ENCODE measurements at places on chromosomes 6 and 20.

DNA sequence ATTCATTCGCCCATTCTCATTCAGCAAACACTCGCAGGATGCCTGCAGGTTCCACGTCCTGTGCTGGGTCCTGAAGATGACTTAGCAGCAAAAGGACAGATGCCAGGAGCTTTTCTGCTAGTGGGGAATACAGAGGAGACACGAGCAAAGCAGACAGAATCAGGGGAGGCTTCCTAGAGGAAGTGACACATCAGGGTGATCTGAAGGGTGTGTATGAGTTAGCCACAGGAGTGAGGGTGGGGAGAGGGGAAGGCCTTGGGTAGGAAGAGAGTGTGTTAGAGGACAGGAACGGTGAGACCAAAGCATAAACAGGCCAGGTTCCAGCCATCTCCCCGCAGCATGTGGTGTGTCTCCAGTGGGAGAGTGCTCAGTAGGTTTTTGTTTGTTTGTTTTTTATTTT is 73.4 kb upstream of the GTSF1L start:
- DNase-seq, result no peak

GRCh38 chr6:51300510-51300909 is 481.8 kb downstream of the TFAP2B start:
- DNase-seq, result no peak

DNA sequence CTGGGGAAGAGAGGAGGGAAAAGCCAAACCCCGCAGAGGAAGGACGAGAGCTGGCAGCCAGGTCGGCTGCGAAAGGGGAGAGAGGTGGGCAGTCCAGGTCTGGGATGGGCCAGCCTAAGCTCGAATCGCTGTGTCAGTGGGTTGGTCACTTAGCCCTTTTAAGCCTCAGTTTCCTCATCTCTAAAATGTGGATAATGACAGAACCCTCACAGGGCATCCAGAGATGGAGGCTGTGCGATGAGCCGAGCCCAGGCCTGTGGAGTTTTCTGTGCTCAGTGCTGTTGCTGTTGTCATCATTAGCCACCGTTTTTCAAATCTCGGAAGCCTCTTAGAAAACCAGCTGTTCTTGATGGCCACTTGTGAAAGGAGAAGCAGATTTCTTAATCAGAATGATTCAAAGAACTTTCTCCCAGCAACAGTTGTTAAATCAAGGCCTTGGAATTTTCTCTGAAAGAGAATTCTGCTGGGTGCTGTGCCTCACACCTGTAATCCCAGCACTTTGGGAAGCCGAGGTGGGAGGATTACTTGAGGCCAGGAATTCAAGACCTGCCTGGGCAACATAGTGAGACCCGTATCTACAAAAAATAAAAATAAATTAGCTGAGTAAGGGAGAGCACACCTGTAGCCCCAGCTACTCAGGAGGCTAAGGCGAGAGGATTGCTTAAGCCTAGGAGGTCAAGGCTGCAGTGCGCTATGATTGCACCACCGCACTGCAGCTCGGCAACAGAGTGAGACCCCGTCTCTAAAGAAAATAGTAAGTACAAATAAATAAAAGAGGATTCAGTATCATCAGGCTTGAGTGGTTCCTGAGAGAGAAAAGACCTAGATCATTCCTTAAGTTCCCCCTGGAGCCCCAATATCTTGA is 46.3 kb upstream of the ENTPD6 start:
- peak; percentile 11 for DNase-seq

GRCh38 chr6:1763404-1763803 is 153.7 kb downstream of the FOXC1 start:
- peak; percentile 23 for DNase-seq

DNA sequence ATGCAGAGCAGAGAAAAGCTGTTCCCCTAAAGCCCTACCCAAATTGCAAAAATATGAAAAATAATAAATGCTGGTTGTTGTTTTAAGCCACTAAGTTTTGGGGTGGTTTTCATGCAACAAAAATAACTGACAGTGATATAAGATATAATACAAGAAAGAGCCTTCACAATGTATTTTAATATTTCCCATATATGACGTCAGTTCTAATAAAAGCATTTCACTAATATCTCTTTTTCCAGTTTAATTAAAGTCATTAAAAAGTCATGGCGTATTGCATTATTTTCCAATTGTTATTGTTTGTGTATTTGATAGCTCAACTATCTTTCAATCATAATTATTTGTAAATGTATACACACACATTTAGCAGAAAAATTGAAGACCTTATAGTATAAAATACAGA is 134.7 kb upstream of the EPHA7 start:
- DNase-seq, result no peak

DNA sequence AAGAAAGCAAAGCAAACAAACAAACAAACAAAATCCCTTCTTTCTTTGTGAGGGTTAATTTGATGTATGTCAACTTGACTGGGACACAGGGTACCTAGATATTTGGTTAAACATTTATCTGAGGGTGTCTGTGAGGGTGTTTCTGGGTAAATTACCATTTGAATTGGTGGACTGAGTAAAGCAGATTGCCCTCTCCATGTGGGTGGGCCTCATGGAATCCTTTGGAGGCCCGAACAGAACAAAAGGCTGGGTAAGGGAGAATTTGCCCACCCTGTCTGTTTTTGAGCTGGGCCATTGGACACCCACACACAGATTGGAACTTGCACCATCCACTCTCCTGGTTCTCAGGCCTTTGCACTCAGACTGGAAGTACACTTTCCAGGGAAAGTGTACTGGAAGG is 628.8 kb upstream of the CITED2 start:
- DNase-seq, result no peak

DNA sequence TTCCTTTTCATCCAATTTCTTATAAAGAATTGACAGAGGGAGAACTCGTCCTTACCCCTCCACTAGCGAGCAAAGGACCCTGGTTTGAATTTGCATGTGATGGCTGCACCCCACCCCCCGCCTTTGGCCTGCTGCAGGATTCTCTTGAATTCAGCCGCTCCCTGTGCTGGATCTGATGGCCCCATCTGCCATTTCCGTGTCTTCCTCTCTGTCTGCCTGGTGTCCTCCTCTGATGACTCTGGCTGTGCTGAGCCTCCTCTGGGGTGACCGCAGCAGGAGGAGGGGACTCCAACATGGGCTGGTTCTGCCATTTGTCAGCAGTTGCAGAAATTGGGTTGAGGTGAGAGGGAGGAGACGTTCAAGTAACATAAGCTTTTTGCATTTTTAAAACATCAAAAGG is 188.8 kb downstream of the DLL1 start:
- DNase-seq, result no peak

GRCh38 chr20:611047-611842 is 1.1 kb upstream of the TCF15 start:
- no peak for DNase-seq

- no peak for DNase-seq
Observed at GRCh38 chr20:37385659-37386504, 39.9 kb downstream of the SRC start.
